Right hindlimb (tissue), 1 donor: ENCODE measurements at places on chromosomes 3 and 15.
A peak's percentile ranks its signal among the peaks of the same experiment; 100 is the strongest.

DNA sequence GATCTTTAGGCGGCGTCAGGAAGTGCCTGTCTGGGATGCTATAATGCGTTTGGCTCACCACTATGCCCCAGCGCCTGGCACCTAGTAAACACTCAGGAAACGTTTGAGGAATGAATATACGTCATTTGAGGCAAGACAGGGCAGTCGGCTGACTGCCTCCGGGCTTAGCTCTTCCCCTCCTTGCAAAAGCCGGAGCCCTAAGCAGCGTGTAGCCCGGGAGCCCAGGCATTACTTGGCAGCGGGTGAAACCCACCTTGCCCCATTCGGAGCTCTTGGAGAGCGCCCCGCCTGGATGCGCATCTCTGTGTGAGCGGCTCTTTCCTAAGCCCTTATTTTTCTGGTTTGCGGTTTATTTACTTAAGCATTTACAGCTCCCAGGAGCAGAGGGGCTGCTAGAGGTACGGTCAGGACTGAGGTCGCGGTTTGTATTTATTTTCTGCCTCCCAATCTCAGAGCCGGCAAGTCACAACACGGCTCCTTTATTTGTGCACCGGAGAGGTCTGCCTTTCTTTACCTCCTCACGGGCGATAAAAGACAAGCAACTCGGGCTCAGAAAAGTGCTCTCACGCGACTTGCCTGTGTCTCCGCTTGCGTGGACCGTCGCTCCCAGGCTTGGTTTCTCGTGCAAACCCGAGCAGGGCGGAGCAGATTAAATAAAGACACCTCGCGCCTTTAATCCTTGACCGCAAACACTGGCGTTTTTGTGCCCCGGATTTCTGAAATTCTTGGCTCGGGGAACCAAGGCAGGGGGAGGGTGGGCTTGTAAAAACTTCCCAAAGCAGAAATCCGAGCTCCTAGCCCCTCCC lies 737 bp upstream of the ITPR1 start:
- peak; percentile 69 for DNase-seq

DNA sequence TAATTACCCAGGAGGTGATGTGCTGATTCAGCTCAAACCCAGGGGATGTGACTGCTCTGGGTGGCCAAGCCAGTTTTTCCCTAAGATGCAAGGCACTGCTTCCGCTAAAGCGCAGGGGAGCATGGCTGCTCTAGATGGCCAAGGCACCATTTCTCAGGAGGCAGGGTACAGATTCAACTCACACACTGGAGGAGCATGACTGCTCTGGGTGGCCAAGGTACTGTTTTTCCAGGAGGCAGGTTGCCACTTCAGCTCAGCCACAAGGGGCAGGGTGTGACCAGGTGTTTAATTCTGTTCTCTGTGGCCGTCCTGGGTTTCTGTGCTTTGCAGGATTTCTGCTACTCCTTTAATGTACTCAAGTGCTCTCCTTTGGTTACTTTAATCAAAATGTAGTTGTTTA lies 659.3 kb upstream of the ARRDC4 start:
- no peak for DNase-seq

GRCh38 chr3:107421881-107422280 lies 44.6 kb downstream of the CCDC54 start:
- no peak for DNase-seq

DNA sequence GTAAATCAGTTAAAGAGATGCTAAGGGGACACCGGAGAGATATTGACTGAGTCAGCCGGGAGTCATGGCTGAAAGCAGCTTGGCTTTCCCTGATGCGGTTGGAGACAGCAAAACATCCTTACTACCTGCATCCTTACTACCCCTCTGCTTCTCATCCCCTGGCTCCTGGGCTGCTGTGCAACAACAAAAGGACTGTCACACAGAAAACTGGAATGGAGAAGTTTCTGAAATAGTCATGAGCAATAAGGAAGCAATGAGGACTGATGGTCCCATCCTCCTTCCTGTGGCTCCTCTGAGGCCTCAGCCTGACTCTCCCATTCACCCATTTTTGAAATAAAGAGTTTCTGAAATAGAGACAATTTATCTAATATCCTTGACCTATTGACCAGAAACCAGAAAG lies 1.1 kb downstream of the HCLS1 start:
- no peak for DNase-seq

- no peak for DNase-seq
These were observed 63.4 kb upstream of the SLC6A6 start for GRCh38 chr3:14338898-14339458.

DNA sequence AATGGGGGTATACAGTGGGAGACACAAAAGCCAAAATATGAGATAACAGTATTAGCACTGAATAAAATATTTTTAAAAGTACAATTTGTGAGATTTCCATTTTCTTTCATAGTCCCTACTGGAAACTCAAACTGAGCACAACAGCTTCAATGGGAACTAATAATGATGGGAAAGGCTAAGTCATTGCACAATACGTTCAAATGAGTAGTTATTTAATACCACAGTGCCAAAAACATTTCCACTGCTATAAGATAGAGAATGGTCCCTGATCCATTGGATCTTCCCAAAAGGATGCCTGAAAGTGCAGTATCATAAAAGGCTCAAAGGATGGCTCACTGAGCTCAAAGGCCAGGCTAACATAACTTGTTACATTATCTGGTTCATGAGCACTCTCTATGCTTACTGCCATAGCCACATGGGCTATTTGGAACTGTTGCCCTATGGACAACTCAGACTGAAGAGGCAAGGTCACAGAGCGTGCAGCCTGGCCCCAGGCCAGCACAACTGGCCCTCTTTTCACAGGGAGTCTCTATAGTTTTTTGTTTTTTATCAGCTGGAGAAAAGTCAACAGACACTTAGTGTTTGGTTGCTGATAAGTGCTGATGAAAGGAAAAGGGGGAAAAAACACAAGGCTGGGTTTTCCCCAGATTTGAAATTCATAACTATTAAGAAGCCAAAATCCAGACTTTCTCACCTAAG lies 54.1 kb upstream of the PPIB start:
- no peak for DNase-seq

- peak; percentile 26 for DNase-seq
These were observed 326.8 kb downstream of the TUSC7 start for GRCh38 chr3:117036259-117036799.

GRCh38 chr3:25365636-25366035 lies 62.4 kb upstream of the RARB start:
- no peak for DNase-seq

- no peak for DNase-seq
These were observed 229.2 kb downstream of the UACA start for GRCh38 chr15:70533931-70534742.

GRCh38 chr3:65655061-65655460 lies 383.7 kb downstream of the MAGI1 start:
- DNase-seq = no peak

DNA sequence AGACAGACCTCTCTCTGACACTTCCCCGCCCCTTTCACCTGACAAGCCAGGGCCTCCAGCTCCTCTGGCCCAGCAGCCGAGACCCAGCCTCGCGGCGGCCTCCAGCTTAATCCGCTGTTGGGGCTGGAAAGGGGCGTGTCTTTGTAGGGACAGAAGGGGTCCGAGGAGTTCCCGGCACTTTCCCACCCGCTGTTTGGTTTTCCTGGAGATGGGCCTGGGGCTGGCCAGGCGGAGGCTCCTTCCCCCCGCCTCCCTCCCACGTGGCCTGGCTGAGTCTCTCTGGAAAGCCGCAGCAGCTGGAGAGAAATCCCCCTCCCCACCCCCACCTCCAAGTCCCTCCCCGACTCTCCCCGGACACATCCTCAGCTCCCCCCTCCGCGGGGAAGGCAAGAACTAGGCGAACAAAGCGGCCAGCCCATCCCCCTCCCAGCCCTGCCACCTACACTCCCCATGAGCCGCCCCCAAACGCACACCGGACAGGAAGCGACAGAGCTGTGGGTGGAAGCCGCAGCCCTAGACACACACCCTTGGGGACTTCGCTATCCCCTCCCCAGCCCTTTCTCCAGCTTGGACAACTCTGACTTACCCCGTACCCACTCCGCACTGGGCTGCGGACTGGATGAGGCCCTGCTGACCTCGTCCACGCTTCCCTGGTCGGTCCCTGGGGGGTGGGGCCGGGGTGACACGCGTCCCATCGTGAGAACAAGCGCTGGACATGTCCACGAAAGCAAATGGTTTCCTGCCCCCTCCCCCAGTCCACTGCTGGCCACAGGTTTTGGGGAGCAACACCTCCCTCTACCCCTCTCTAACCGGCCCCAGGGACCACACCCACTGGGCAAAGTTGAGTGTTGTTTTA lies 1.2 kb downstream of the IGDCC4 start:
- DNase-seq = peak; percentile 96

DNA sequence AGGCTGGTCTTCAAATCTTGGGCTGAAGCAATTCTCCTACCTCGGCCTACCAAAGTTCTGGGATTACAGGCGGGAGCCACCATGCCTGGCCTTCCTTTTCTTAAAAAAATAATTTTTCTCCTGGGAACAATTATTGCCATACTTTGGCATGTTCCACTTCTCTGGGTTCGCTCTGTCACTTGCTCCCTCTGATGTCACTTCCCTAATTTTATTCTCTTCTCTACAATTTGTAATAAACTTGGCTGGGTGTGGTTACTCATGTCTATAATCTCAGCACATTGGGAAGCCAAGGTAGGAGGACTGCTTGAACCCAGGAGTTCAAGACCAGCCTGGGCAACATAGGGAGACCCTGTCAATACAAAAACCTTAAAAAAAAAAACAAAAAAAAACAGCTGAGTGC lies 6.1 kb upstream of the IMPDH2 start:
- no peak for DNase-seq

GRCh38 chr3:66476852-66477381 lies 23.9 kb downstream of the LRIG1 start:
- DNase-seq = peak; percentile 61

GRCh38 chr15:63374686-63375520 lies 6.7 kb downstream of the CA12 start:
- peak; percentile 81 for DNase-seq

DNA sequence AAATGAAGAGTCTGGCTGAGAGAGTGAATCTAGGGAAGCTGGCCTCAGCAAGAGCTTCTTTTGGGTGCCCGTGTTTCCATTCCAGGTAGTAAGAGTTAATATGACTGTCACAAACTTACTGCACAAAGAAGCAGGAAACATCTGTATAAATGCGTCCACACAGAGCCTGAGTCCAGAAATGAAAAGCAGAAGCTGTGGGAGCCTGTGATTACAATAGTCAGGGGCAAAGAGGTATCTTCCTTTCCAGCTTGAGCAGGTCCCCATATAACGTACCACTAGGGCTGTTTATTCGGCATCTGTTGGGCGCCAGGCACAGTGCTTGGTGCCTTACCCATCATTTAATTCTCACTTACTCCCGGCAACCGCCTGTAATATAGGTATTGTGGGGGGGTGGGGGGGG lies 40.5 kb upstream of the B3GNT5 start:
- no peak for DNase-seq

GRCh38 chr3:189192725-189193124 lies 21.0 kb downstream of the TPRG1 start:
- no peak for DNase-seq

DNA sequence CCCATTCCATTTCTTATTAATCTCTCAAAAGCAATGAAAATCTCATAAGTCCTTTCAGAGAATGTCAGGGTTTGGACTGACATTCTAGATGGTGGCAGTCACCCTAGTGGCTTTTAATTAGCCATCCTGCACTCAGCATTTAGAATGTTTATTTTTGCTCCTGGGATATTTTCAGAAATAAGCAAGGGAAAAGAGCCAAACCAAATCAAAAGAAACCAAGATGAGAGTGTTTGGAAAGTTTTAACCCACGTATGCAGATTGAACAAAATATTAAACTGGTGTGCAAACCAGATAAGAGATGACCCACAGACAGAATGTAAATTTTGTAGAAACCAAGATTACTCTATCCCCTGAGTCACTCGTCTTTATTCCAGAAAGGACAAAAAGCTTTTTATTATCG lies 275.8 kb downstream of the SQOR start:
- DNase-seq = no peak

DNA sequence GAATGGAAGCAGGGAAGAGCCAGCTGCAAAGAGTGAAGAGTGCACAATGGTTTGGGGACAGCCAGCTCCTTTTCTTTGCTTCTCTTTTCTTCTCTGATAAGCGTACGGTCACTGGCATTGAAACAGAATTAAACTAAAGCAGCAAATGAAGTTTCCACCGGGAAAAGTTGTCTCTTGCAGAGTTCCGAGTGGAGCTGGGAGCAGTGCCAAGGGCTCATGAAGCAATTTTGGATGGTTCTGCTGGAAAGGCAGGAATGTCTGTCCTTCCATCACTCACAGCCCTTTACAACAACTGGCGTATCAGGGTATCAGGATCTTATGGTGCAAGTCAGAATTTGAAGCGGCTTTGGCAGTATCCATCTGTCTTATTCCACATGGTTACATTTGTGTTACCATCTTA lies 1042.9 kb downstream of the NTRK3 start:
- no peak for DNase-seq

GRCh38 chr3:143951351-143951971 lies 20.2 kb upstream of the DIPK2A start:
- DNase-seq = no peak
